ENCODE measurements at places on chromosomes 7 and 10.

GRCh38 chr7:47461161-47461560, 120.8 kb downstream of the TNS3 start:
- DNase-seq, result no peak

- no peak for DNase-seq
Measured at GRCh38 chr10:129704786-129705525, 237.9 kb downstream of the MGMT start.

GRCh38 chr7:55101359-55101758, 82.5 kb downstream of the EGFR start:
- no peak for DNase-seq

DNA sequence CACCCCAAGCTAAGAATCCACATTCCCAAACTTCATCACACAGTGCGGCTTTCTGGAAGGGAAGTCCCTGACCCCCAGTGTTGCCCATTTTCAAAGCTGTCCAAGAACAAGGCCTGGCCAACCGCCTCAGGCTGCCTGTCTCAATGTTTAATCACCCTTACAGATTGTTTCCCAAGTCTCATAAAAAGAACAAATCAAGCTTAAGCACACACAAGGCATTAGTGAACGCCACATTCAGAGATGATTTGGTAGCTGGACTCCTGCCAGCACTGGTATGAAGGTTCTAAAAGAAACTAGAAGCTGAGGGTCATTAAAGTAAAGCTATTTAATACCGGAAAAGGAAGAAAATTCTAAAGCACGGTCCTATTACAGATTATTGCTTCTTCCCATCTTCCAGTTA, 35.6 kb downstream of the C10orf90 start:
- no peak for DNase-seq

DNA sequence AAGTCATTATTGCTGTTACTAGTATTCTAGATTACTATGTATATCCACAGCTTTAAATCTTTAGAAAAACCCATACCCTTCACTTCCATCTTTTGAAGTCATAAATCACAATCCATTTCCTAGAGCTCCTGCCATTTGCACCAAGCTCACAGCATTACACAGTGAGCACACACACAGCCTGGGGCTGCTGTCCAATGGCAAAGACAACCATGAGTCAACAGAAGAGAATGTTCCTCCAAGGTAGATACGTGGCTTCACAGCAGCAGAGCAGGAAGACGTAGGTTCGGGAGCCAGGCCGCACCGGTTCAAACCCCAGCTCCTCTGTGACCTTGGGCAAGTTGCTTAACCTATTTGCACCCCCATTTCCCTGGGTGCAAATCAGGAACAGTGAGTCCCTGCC, 234.6 kb downstream of the DIP2C start:
- no peak for DNase-seq

- DNase-seq, result no peak
Measured at GRCh38 chr10:119755446-119755845, 29.6 kb downstream of the INPP5F start.

GRCh38 chr7:99253369-99253768, 19.3 kb upstream of the MYH16 start:
- DNase-seq, result no peak

DNA sequence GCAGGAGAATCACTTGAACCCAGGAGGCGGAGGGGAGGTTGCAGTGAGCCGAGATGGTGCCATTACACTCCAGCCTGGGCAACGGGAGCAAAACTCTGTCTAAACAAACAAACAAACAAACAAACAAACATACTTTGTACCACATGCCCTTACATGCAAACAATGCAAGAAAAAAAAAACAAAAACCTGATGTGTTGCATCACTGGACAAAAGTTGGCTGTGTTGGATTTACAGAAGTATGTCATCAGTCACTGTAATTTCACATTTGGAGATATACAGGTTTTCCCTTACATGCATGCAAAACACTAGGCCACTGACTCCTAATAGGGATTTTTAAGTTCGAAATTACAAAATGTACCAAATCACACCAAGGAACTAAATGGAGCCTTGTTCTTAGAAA, 138.5 kb downstream of the SRPK2 start:
- DNase-seq, result no peak

- DNase-seq, result no peak
Measured at GRCh38 chr7:2251841-2252771, 10.1 kb downstream of the NUDT1 start.

GRCh38 chr7:33754933-33755928, 150.1 kb upstream of the BMPER start:
- DNase-seq, result no peak

- DNase-seq, result no peak
Measured at GRCh38 chr10:67609996-67610793, 85.8 kb downstream of the CTNNA3 start.

GRCh38 chr7:11078247-11078834, 104.7 kb downstream of the PHF14 start:
- no peak for DNase-seq

GRCh38 chr7:47291461-47292081, 290.3 kb downstream of the TNS3 start:
- DNase-seq, result no peak

DNA sequence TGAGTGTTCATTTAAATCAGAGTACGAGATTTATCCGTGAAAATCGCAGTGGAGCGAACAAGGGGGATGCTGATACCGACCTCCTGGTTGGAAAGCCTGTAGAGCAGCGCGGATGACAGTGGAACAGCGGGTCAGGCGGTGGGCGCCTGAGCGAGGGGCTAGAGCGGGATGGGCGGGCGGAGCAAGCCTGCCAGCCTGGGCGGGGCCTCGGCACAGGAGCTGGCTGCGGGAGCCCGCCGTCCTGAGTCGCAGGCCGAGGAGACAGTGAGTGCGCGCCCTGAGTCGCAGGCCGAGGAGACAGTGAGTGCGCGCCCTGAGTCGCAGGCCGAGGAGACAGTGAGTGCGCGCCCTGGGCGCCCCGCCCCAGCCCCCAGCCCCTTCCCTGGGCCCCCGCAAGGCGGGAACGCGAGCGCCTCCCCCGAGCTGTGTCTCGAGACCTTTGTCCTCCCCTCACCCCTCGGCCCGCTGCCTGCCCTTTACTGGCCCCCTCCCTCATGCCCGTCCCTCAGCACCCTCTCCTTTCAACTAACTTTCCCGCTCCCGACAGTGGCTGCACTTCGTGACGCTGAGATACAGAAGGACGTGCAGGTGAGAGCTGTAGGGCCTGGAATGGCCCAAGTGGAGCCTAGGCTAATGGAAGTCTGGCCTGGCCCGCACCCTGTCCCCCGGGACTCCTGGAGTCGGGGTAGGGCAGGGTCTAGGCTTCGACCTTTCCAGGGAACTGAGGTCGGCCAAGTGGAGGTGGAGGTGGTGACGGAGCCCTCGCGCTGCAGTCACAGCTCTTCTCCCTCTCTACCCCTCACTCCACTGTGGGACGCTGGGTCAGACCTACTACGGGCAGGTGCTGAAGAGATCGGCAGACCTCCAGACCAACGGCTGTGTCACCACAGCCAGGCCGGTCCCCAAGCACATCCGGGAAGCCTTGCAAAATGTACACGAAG, at the start of gene AS3MT:
Gene AS3MT, plus strand, starts transcription at position 213 of the 941 bp plus-strand sequence. Its CDS starts 123 bp downstream, at position 336.
- DNase-seq, result no peak

GRCh38 chr7:5363729-5364128, 59.9 kb downstream of the TNRC18 start:
- no peak for DNase-seq

DNA sequence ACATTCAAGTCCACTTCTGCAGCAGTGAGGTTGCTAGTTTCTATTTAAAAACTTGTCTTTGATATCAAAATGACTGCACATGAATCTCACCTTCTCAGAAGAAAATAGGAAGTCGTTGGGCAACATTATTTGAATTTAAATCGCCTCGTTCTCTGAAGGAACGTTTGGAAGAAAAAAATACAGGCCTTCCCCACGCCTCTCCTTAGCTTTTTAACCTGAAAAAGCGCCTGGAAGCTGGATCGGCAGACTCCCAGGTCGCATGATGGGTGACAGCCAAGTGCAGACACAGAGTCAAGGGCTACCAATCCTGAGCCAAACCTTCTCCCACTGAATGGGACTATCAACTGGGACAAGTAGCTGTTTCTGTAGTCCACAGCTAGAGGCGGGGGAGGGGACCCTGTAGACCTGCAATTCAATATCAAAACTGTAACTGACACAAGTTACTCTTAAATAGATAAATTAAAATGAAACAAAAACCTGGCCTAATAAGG, 2.2 kb downstream of the FAM53B start:
- DNase-seq, result no peak

GRCh38 chr10:86229376-86229775, 137.2 kb downstream of the GRID1 start:
- DNase-seq, result no peak

DNA sequence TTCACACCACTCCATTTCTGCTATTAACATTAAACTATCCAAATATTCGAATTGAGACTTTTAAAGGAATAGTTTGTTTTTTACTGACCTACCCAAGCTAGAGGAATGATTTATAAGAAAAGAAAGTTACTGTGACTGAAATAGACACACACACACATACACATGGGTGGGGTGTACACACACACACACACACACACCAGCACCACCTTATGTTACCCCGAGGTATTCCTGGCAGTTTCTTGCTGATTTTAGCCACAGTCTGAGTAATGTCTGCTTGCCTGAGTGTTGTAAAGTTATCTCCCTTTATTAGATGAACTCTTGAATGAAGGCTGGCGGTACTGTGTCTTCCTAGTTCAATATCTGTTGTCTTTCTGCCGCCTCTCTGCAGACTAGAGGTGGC, 91.3 kb upstream of the PRKG1 start:
- no peak for DNase-seq

- DNase-seq, result no peak
Measured at GRCh38 chr7:101575168-101575567, 53.9 kb downstream of the MYL10 start.
